Activated naive CD8-positive, alpha-beta T cell treated with anti-CD3 and anti-CD28 coated beads, Interleukin-2, amount 10 ng/mL, durations not matched to agents 7 days and 5 days (primary cell): ENCODE measurements at places on chromosomes 7 and 10. TPM values are rescaled to one million over a fixed set of nuclear protein-coding genes. Genes with fewer than 3 reads are reported as not detected.

GRCh38 chr10:24307696-24308485, 99.0 kb downstream of the KIAA1217 start:
- no peaks in the 10 kb centered on the region for H3K4me1 ChIP-seq
- no peak overlapping the region for H3K27ac ChIP-seq
- no peaks in the 10 kb centered on the region for H3K27me3 ChIP-seq
- no peaks in the 10 kb centered on the region for H3K36me3 ChIP-seq
- no peak overlapping the region for H3K4me3 ChIP-seq

Gene CPA2
- not detected for total RNA-seq

GRCh38 chr10:30495687-30496086, 61.7 kb downstream of the MAP3K8 start:
- DNase-seq: no peak
- no peaks in the 10 kb centered on the region for H3K27me3 ChIP-seq
- peaks cover 10% of the 10 kb centered on the region for H3K36me3 ChIP-seq
- H3K27ac ChIP-seq: peak overlapping the region; percentile 15
- H3K4me1 ChIP-seq: peaks cover 73% of the 10 kb centered on the region

DNA sequence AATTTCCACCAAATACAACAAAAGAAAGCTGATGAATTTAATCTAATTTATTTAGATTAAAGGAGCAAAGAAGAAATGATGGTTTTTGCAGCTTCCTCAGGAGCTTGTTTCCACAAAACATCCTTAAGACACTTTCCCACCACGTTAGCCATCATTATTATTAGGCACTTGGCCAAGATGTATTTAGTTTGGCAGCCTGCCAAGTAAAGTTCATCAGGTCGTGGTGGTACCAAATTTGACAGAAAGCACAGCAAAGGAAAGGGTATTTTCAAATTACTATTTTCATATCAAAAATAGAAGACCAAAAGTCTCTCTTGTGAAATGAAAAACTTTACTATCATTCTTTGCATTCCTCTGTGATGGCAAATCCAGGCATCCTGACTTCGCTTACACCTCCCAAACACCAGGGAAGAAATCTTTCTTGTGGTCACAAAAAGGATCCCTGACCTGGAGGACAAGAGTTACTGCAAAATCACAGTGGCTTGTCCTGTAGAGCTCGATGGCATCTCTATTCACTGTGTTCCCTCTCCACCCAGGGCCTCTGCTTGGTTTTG, 123.1 kb upstream of the INHBA start:
- peaks cover 2% of the 10 kb centered on the region for H3K27me3 ChIP-seq
- peaks cover 2% of the 10 kb centered on the region for H3K4me1 ChIP-seq
- no peak overlapping the region for H3K27ac ChIP-seq
- peaks cover 1% of the 10 kb centered on the region for H3K36me3 ChIP-seq

Gene GRM3
- not detected for total RNA-seq

Gene ARHGEF35
- total RNA-seq: 2.5 TPM

GRCh38 chr7:28155964-28156363, 24.6 kb downstream of the JAZF1 start:
- H3K4me3 ChIP-seq: no peak overlapping the region
- no peak overlapping the region for H3K27ac ChIP-seq
- DNase-seq: no peak
- peaks cover 24% of the 10 kb centered on the region for H3K4me1 ChIP-seq

Gene NOLC1
- total RNA-seq: 78.3 TPM

- DNase-seq: no peak
- H3K27me3 ChIP-seq: no peaks in the 10 kb centered on the region
- peaks cover 25% of the 10 kb centered on the region for H3K36me3 ChIP-seq
- no peak overlapping the region for H3K27ac ChIP-seq
These were observed 49.3 kb upstream of the AFAP1L2 start for GRCh38 chr10:114453576-114453975.

GRCh38 chr10:983971-984655, 4.1 kb upstream of the GTPBP4 start:
- no peak overlapping the region for H3K27ac ChIP-seq
- peaks cover 6% of the 10 kb centered on the region for H3K4me1 ChIP-seq
- H3K4me3 ChIP-seq: no peak overlapping the region
- no peaks in the 10 kb centered on the region for H3K27me3 ChIP-seq
- H3K36me3 ChIP-seq: peaks cover 13% of the 10 kb centered on the region
- no peak for DNase-seq

Gene RADIL
- total RNA-seq: 0.17 TPM

Gene CALCR
- total RNA-seq: not detected

Gene TBL2
- total RNA-seq: 25.0 TPM
